ENCODE measurements at places on chromosomes 1 and 21.

- DNase-seq: no peak
Observed at GRCh38 chr1:180343921-180344769, 114.1 kb downstream of the LHX4 start.

DNA sequence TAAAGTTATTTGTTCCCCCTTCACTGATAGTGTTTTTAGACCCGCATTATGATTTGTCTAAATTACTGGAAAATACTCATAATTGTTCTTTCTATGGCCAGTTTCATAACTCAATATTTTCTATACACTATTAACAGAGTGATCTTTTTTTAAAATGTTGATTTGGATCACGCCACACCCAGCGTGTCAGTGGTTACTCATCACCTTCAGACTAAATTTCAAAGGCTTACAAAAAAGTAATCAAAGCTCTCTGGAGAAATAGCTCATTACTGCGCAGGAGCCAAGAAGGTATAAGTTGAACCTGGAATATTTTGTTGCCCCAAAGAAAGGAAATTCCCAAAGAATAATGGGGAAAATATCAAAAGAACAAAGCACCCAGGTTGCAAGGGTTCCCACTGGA lies 104.9 kb downstream of the EVI5 start:
- DNase-seq: no peak

GRCh38 chr1:77888081-77888780 lies at the start of gene NEXN:
Gene NEXN (plus strand): TSS chr1:77888624. CDS start chr1:77916107, 27,483 bp downstream.
- DNase-seq: no peak

GRCh38 chr21:37987668-37988067 lies 71.4 kb upstream of the KCNJ6 start:
- no peak for DNase-seq

GRCh38 chr21:15058854-15059263 lies 5.9 kb downstream of the NRIP1 start:
- no peak for DNase-seq

DNA sequence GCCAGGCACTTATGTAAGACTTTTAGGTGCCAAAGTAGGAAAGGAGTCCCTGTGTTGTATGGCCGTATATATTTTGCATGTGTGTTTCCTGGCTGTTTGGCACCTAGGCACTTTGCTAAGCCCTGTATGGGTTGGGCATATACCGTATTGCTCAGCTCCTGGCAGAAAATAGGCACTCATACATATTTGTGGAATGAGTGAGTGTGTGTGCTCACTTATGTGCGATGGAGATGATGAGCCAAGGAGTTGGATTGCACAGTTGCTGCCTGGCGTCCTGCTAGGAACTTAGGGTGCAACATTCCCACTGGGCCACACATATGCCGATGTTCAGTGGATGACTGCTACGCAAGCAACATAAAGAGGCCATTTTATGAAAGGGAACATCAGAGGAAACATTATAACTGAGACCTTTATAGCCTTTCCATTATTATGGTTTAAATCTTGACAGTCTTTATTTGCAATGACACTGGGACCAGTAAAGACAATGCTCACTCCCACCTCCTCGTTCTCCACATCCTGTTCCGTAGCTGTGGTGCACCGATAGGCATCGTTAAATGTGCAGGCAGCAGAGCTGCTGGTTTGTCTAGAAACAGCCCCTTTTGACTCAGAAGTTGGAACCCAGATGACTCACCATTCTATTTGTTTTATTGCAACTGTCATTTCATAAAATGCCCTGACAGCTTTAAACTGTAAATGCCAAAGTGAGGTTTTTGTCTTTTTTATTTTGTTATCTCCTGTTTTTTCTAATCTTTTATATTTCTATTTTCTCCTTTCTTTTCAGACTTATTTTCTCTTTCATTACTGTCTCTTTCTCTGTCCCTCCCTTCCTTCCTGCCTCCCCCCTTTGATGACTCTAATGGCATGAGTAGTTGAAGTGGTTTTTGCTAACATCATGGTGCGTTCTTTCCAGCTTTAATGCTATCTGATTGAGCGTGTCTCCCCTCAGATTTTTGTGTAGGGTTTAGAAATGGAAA lies 36.1 kb downstream of the PEX14 start:
- DNase-seq: peak; percentile 81

GRCh38 chr1:171762143-171762563 lies 19.3 kb upstream of the METTL13 start:
- DNase-seq: no peak

DNA sequence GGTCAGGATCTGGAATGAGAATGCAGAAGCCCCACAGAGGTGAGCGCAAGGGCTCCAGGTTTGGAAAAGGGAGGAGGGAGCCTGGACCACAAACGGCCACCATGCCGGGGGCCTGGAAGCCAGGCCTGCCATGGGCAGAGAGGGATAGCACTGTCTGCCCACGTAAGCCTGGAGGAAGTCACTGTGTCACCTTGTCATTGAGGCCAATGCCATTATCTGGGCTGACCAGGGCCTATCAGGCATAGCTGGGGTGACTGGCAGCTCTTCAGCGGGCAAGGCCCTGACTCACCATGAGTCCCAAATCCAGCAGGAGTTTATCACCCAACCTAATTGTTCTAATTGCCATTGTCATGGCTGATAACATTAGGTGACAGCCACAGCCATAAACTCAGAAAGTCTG lies 84.6 kb downstream of the MATN1 start:
- DNase-seq: no peak

DNA sequence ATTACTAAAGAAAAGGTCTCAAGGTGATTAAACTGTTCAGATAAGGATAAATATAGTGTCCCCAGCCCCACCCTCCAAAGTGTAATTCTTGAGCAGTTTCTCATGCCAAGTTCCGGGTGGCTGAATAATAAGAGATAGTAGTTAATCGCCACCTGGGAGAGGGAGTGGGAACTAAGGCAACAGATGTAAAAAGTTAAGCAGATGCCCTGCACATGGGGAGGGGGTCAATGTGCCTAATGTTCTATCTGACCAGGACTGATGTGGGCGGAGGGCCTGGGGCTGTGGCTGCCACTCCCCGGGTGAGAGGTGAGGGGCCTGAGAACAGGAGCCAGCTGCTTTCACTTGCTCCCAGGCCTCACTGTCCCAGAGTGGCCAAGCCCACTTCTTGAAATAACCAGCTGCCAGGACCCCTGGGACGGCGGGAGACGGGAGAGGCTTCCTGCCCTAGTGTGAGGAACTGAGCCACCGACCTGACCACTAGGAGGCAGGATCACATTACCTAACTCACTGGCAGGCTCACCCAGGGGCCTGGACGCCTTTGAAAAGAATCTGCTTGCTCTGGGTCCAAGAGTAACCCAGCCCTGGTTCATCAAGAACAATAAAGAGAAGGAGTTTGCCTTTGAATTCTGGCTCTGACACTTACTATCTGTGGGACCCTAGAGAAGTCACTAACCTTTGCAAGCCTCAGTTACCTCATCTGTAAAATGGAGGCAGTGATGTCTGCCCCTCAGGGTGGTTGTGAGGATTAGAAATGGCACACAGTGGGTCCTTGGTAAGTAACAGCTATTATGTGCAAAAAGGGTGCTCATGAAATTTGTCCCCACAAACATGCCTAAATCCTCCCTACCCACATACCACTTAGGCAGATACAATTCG lies 179.2 kb downstream of the ATG4C start:
- no peak for DNase-seq

- DNase-seq: no peak
Observed at GRCh38 chr1:24263746-24264145, 55.4 kb upstream of the GRHL3 start.

DNA sequence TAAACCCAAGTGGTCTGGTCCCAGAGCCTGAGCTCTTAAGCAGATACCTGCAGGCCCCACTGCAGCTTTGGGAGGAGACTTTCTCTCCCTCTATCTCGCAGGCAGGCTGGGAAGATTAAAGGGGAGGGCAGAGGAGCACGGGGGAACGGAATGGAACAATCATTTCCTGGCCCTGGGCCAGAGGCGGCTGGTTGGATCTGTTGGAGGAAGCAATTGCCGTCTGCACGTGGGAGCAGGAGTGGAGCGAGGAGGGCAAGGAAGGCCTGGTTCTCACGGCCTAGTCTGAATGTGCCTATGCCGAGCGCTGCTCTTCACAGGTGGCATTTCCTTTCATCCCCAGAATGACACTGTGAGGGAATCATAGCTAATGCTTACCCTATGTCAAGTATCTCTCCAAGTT lies 23.7 kb downstream of the NKAIN1 start:
- no peak for DNase-seq

GRCh38 chr1:33586795-33587194 lies 114.3 kb downstream of the ZSCAN20 start:
- DNase-seq: no peak

GRCh38 chr1:237525102-237525501 lies 365.6 kb downstream of the ZP4 start:
- no peak for DNase-seq

GRCh38 chr1:8121261-8122159 lies 95.4 kb upstream of the ERRFI1 start:
- DNase-seq: no peak

GRCh38 chr1:114022877-114023276 lies 43.6 kb downstream of the OLFML3 start:
- DNase-seq: no peak

DNA sequence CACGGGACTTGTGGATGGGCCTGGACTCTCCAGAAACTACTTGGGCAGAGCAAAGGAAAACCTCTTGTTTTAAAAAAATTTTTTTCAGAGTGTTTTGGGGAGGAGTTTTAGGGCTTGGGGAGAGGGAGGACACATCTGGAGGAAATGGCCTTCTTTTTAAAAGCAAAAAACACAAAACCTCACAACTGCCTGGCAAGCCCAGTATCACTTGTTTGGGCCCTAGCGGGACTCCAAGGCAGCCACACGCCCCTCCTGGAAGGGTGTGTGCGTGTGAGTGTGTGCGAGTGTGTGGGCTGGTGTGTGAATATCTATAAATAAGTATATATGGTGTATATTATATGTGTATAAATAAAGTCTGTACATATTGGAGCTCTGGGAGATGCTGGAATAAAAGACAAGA lies 57.7 kb upstream of the ACTL8 start:
- DNase-seq: no peak

DNA sequence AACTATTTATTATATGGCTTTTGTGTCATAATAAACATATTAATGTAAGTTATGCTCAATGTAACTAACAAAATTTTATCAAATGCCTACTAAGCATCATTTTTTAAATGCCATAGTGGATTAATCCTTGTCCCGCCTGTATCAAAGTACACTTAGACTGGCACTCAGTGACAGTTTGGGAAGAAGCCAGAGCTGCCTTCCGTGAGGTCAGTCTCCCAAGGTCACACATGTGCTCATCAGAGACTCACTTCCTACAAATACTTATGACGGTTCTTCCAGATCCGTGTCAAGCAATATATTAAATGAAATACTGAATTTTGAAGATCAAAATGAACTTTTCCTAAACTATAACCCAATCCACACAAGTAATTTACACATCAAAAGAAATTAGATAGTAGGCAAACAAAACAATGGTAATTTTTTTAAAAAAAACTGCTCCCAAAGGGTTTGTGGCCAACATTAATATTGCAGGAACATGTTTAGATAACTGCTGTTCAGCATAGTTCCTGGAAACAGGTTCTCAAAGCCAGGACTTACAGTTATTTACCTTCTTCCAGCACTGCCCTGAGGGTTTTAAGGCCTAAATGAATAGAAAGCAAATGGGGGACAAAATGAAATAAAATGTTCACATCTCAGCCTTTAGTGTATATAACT lies 27.2 kb downstream of the WLS start:
- no peak for DNase-seq

DNA sequence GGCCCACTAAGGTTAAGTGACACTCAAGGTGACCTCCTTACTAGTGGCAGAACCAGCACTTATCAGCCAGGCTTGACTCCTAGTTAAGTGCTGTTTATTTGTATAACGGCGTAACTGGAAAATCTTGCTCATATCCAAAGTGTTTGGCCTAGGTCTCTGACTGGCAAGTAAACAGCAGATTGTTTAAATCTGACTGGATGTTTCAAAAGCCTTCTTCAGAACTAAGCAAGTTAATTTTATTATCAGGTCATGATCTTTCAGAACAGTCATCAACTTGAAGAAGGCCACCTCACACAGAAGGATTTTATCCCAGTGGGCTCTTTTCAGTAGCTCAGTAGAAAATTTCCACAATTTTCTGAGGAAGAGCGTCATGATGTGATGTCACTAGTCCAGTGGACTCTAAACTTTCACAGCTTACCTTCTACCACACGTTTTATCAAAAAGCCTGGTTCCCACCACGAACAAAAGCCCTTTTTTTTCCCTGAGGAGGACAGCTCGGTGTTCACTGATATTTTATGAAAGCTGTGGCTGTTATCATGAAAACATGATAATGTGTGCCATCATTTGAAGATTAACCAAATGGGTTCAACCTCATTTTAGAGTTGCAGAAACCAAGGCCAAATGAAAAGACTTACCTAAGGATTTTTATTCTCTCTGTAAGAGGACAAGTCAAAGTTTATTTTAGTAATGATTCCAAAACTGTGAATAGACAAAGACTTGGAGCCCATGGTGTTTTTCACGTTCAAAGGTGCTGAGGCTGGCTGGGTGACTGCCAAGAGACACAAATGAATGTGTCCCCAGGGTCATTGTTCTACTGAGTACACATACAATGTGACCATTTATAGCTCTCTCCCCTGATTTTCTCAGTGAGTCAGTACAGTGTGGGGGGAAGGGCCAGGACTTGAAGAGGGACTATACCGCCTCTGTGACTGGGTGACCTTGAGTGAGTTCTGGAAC lies 9.1 kb downstream of the SGIP1 start:
- DNase-seq: no peak
